Fibroblast of skin of left quadriceps (primary cell): ENCODE measurements at places on chromosomes 12 and 14.

GRCh38 chr12:55997535-55997859, 421 bp downstream of the SUOX start:
- no peak for DNase-seq

- no peak for DNase-seq
Observed at GRCh38 chr12:96327346-96327745, 72.9 kb downstream of the CDK17 start.

GRCh38 chr12:56616925-56617324, 13.2 kb downstream of the BAZ2A start:
- DNase-seq, result no peak

- no peak for DNase-seq
Observed at GRCh38 chr14:94043111-94043755, 17.1 kb downstream of the OTUB2 start.

DNA sequence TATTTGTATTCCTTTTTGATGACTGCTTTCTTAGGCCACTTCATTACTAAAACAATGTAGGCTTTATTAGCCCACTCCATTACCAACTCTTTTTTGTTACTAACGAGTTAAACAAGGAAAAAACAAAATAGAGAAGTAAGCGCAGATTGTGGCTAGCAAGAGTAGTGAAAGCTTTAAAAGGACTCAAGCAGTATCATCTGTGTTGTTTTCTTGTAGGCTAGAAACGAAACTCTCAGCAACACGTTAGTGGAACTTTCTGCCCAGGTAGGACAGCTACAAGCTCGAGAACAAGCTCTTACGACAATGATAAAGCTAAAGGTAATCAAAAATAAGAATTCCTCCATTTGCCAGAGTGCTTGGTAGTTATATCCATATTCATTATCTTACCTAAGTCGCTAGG, 11.1 kb downstream of the CCDC62 start:
- DNase-seq, result no peak

DNA sequence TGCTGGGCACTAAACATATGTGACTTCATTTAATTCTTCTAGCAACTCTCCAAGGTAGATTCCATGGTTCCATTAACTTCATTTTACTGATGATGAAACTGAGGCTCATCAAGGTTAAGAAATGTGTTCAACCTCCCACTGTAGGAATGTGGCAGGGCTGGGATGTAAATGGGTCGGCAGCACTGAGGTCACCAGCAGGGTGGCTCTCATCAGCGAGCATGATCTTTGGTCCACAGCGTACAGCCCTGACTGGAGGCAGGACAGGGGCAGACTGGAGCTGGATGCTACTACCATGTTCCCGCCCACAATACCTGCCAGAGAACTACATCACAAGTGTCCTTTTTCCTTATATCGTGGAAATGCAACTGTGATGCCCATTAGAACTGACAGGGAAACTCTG, 4.6 kb downstream of the APPL2 start:
- DNase-seq, result no peak

GRCh38 chr14:65846196-65846868, 433.8 kb downstream of the FUT8 start:
- no peak for DNase-seq

DNA sequence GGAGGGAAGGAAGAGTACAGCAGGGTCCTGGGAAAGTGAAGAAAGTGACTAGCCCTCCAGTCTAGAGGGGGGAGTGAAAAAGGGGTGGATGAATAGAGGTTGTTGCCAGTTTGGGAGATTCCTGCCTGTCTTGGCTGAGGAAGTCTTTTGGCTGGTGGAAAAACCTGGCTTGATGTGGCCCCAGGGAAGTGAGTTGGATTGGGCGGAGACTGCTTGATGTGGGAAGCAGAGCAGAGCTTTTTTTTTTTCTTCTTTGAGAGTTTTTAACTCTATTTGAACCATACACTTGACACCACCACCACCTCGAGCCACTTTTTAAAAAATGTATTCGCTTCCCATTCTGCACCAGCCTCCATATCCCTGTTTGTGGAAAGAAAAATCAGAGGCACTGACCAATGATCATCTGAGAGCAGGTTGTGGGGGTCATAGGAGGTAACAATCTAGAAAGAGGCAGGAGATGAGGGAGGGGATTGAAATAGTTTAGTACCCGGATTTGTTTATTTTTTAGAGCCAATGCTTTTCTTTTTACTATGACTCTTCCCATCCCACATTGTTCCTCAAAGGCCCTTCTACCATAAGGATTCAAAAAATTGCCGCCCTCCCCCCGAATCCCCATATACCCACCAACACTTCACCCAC, 690 bp upstream of the DTX3 start:
- DNase-seq, result no peak

- DNase-seq, result no peak
Observed at GRCh38 chr12:2580821-2581220, 213.9 kb upstream of the FKBP4 start.

- no peak for DNase-seq
Observed at GRCh38 chr14:101819251-101819990, 57.9 kb downstream of the PPP2R5C start.
